Sigmoid colon (tissue), 7 donors: ENCODE measurements at places on chromosomes 7 and 10. TPM values are rescaled to one million over a fixed set of nuclear protein-coding genes. Genes with fewer than 3 reads are reported as not detected.

DNA sequence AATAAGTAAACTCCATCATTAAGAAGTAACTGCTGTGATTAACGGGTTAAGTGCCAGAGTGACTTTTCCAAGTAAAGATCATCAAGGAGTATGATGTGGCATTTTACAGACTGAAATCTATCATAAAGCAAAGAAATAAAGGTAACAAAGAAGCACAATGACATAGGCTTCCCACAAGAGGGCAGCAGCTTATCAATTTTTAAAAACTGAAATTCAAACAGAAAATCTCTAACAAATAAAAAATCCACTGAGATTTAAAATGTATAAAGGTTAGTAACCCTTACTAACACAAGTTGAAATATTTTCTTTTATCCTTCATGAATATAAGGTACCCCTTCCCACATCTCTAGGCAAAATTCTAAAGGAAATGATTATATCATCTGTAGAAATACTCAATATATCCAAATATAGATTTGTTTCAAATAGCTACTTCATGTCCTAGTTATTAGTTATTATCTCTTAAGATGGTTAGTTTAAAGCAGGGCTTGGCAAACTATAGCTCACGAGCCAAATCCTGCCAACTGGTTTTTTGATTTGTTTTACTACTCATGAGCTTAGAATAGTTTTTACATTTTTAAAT, 29.2 kb downstream of the FAM3C start:
- no peaks in the 10 kb centered on the region for H3K4me1 ChIP-seq
- no peak overlapping the region for H3K27ac ChIP-seq
- no peaks in the 10 kb centered on the region for H3K36me3 ChIP-seq
- no peak overlapping the region for H3K4me3 ChIP-seq
- no peaks in the 10 kb centered on the region for H3K27me3 ChIP-seq
- no peak for DNase-seq

RHOBTB1 gene
- 8.6 TPM for total RNA-seq

- no peak overlapping the region for H3K27ac ChIP-seq
- no peak overlapping the region for H3K4me3 ChIP-seq
- DNase-seq = peak; percentile 30
Measured at GRCh38 chr10:115974816-115975430, 298.1 kb downstream of the GFRA1 start.

- H3K27ac ChIP-seq = no peak overlapping the region
- no peaks in the 10 kb centered on the region for H3K4me1 ChIP-seq
- DNase-seq = no peak
- no peaks in the 10 kb centered on the region for H3K27me3 ChIP-seq
- no peaks in the 10 kb centered on the region for H3K36me3 ChIP-seq
Measured at GRCh38 chr7:27065709-27066108, 30.1 kb downstream of the HOXA1 start.

PTPRE gene
- 12.5 TPM for total RNA-seq

GRCh38 chr10:122124808-122125207, 135.8 kb downstream of the TACC2 start:
- H3K4me1 ChIP-seq = peaks cover 36% of the 10 kb centered on the region
- no peaks in the 10 kb centered on the region for H3K27me3 ChIP-seq
- no peak for DNase-seq
- H3K27ac ChIP-seq = no peak overlapping the region

GRCh38 chr10:6423413-6424170, 156.5 kb downstream of the PRKCQ start:
- H3K4me3 ChIP-seq = no peak overlapping the region
- no peaks in the 10 kb centered on the region for H3K4me1 ChIP-seq
- H3K27ac ChIP-seq = no peak overlapping the region
- DNase-seq = no peak
- no peaks in the 10 kb centered on the region for H3K36me3 ChIP-seq

- H3K36me3 ChIP-seq = no peaks in the 10 kb centered on the region
- H3K4me1 ChIP-seq = peaks cover 19% of the 10 kb centered on the region
- DNase-seq = no peak
- no peak overlapping the region for H3K4me3 ChIP-seq
- H3K27ac ChIP-seq = no peak overlapping the region
- H3K27me3 ChIP-seq = no peaks in the 10 kb centered on the region
Measured at GRCh38 chr10:121310151-121310711, 288.0 kb downstream of the FGFR2 start.
